ENCODE measurements at places on chromosomes 5 and 9. TPM values are rescaled to one million over a fixed set of nuclear protein-coding genes. Genes with fewer than 3 reads are reported as not detected.

- H3K4me3 ChIP-seq, result no peak overlapping the region
- H3K27me3 ChIP-seq, result no peaks in the 10 kb centered on the region
- H3K27ac ChIP-seq, result no peak overlapping the region
- H3K4me1 ChIP-seq, result no peaks in the 10 kb centered on the region
- no peaks in the 10 kb centered on the region for H3K36me3 ChIP-seq
- DNase-seq, result no peak
Observed at GRCh38 chr5:110031402-110032140, 341.8 kb downstream of the MAN2A1 start.

- H3K27me3 ChIP-seq, result no peaks in the 10 kb centered on the region
- DNase-seq, result no peak
- no peak overlapping the region for H3K4me3 ChIP-seq
- peaks cover 9% of the 10 kb centered on the region for H3K36me3 ChIP-seq
- H3K4me1 ChIP-seq, result no peaks in the 10 kb centered on the region
Observed at GRCh38 chr5:97157689-97158088, 15.3 kb upstream of the LIX1 start.

DNA sequence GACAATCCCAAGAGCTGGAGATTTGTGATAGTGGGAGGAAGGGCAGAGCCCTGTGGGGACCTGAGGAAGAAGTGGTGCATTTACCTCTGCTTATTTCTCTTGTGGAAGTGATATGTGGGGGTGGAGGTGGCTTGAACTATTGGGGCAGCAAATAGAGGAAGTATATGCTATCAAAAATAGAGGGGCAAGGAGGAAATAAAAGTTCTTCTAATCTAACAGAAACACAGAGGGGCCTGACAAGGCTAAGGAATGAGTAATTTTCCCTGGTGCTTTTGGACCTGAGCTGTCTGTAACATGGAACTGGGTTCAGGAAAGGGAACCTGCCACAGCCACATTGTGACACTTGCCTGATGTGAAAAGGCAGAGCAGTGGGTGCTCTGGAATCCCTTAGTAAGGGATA is 378.6 kb upstream of the KLF4 start:
- H3K27me3 ChIP-seq, result no peaks in the 10 kb centered on the region
- no peaks in the 10 kb centered on the region for H3K36me3 ChIP-seq
- no peak overlapping the region for H3K27ac ChIP-seq
- no peaks in the 10 kb centered on the region for H3K4me1 ChIP-seq
- no peak for DNase-seq
- no peak overlapping the region for H3K4me3 ChIP-seq

Gene LCN15
- 0.63 TPM for total RNA-seq

Gene PTGS1
- 14.6 TPM for total RNA-seq

Gene LRRC70
- 2.1 TPM for total RNA-seq

Gene PCDHGA12
- total RNA-seq, result 6.2 TPM

Gene BDP1
- total RNA-seq, result 11.8 TPM

Gene TMEM215
- total RNA-seq, result not detected

Data from right atrium auricular region (tissue), 2 donors.